ENCODE measurements at places on chromosomes 11 and 22. TPM values are rescaled to one million over a fixed set of nuclear protein-coding genes. Genes with fewer than 3 reads are reported as not detected.

Gene TEAD1
- total RNA-seq: 94.4 TPM

Gene NLRP14
- not detected for total RNA-seq

Gene ATXN10
- total RNA-seq: 221 TPM

Gene LDLRAD3
- total RNA-seq: 3.3 TPM

Gene GPR83
- 0.09 TPM for total RNA-seq

Gene APOL5
- total RNA-seq: not detected

Gene TSGA10IP
- not detected for total RNA-seq
